ENCODE measurements at places on chromosomes 12 and 14.

- no peak for DNase-seq
These were observed 1.3 kb upstream of the TAS2R14 start for GRCh38 chr12:10940389-10940788.

GRCh38 chr12:89252284-89252683 lies 100.0 kb downstream of the DUSP6 start:
- no peak for DNase-seq

GRCh38 chr12:49784756-49785409 lies 43.3 kb downstream of the NCKAP5L start:
- no peak for DNase-seq

GRCh38 chr12:63876980-63877379 lies 32.5 kb downstream of the SRGAP1 start:
- no peak for DNase-seq

All from activated T-cell treated with anti-CD3 and anti-CD28 coated beads for 4 hours (primary cell).